ENCODE measurements at places on chromosomes 4 and X.

GRCh38 chr4:187618701-187619281 lies 376.8 kb upstream of the ZFP42 start:
- no peak for DNase-seq

DNA sequence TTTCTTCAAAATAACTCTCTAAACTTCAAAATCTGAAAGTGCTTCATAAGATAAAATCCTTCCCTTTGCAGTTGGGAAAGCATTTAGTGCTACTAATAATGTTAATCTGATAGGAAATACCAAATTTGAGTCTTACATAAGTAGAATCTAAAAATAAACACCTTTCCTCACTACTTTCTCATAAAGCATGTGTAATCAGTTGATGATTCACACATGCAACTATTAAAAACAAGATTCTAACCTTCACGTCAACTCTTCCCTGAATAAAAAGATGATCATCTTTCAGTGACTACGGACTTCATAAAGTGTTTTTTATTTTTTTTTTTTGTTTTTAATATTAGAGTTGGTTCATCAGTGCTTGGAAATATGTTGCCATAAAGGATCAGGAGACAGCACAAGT lies 172.6 kb downstream of the ACTRT1 start:
- no peak for DNase-seq

DNA sequence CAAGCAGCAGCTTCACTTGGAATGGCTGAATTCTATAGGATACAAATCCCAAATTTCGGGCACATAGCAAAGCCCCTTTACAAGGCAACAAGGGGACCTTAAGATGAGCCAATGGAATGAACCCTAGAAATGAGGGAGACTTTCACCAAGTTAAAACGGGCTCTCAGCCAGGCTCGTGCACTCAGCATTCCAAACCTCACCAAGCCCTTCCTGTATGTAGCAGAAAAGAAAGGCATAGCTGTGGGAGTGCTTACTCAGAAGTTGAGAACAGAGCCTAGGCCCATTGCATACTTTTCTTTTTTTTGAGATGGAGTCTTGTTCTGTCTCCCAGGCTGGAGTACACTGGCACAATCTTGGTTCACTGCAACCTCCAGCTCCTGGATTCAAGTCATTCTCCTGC lies 10.8 kb upstream of the HERC5 start:
- no peak for DNase-seq

DNA sequence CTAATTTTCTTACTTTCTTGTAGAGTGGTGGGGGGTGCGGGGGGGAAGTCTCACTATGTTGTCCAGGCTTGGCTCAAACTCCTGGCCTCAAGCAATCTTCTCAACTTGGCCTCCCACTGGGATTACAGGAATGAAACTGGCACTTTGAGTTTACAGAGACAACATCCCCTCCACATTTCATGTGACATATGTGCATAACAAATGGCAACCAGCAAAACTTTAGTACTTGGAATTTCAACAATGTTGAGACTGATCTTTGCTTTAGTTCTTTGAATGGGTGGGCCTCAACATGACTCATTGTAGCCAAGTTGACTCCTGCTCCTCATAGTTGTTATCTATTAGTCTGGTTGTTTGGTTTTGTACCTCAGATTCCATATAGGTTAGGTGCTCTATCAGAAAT lies 11.4 kb upstream of the FMR1 start:
- DNase-seq = no peak

DNA sequence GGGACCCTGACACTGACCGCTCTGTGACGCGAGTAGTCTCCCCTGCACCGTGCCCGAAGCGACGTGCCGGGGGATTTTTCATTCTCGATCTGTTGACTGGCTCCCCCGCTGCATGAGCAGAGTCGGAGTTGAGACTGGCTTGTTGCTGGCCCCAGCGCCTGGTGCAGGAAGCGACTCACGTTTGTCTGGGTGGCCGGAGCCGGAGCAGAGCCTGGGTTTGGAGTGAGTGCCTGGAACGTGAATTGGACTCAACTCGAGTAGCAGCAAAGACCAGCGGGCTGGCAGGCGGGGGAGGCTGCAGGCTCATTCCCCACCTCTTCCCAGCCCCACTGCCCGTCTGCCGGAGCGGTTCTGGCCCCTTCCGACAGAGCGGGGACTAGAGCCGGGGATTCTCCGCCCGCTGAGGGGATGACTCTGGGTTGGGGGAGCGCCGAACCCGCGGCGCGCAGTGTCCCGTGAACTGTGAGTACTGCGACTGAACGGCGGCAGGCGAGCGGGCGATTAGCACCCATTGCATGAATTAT lies 554 bp downstream of the PCDH7 start:
- no peak for DNase-seq

DNA sequence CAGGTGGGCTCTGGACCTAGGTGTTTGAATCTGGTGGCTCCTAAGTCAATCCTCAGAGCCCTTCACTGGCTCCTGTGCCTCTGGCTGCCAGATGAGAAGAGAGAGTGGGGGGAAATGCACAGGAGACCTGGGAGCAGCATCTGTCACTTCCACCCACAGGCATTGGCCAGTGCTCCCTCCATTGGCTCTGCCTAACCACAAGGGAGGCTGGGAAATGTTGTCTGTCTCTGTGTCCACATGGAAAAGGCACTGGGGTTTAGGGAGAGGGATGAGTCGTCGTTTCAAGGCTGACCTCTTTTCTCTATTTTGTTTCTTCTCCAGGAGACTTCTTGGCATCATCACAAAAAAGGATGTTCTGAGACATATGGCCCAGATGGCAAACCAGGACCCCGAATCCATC lies 76.4 kb downstream of the CLCN4 start:
- no peak for DNase-seq

- DNase-seq = no peak
Observed at GRCh38 chrX:8138252-8138651, 32.8 kb downstream of the VCX2 start.

- no peak for DNase-seq
Observed at GRCh38 chrX:22220941-22221340, 51.8 kb upstream of the CBLL2 start.

GRCh38 chrX:29281078-29281742 lies 694.0 kb downstream of the IL1RAPL1 start:
- no peak for DNase-seq

DNA sequence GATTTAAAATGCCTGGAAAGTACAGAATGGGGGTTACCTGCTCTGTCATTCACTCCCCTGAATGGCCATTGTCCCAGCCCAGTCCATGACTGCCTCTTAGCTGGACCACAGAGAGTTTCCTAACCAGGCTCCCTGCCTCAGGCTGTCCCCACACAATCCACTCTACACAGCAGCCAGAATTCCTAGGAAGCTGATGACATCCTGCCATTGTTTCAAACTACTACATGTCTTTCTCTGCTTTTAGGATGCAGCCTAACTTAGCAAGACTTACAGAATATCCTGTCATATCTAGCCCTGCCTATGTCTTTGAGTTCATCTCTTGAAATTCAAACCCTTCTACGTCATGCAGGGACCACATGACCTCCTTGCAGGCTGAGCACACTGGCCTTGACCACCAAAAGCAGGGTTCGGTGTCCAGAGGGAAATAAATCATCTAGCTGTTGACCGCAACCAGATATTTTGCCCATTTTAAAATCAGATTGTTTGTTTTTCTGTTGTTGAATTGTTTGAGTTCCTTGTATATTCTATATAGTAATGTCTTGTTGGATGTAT lies 16.1 kb upstream of the CRMP1 start:
- no peak for DNase-seq

GRCh38 chrX:31199056-31199839 lies 127.4 kb upstream of the FTHL17 start:
- no peak for DNase-seq

DNA sequence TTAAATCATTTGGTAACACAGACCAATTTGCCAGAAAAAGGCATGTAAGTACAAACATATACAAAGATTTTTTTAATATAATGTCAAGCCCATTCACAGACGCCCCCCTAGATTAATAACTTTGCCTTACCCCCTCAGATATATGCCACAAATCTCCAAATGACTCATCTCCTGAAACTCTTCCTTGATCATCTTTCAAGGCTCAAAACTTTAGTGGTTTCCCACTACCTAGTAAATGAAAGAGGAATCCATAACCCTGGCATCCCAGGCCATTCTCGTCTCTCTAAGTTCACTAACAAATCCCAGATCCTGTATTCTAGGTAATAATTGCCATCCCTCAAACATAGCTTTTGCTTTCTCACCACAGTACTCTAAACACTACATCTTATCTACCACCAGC lies 61.9 kb downstream of the PRSS12 start:
- DNase-seq = no peak

- no peak for DNase-seq
Observed at GRCh38 chr4:178311997-178312396, 869.8 kb upstream of the AGA start.

DNA sequence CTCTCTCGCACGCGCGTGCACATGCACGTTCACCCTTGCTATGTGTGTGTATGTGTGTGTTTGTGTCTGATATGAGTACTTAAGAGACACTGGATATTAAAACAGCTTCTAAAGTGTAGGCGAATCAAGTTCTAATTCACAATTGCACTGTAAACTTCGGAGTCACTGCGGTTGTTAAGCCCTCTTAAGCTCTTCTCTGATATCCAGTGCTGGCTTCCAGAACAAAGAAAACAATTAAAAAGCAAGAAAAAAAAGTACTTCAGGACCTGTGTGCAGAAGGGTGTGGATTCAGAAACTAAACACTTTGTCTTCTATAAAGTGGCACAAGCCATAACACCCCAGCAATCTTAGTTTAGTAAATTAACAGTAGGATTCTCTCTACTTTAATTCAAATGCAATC lies 300.2 kb downstream of the PCDH7 start:
- no peak for DNase-seq

DNA sequence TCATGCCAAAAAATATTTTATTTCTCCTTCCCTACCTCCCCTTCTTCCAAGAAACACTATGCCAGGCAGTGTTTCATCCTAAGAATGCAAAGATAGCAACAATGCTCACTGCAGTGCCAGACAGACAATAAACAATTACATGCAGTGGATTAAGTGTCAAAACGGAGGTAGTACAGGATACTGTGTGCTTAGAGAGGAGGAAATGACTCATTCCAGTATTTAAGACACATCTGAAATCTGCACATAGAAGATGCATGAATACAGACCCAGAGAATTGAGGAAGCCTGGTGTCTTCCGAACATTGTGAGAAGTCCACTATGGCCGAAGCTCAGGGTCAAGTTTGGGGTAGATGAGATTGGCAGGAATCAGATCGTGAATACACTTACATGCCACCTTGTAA lies 326.4 kb downstream of the PPP3CA start:
- no peak for DNase-seq

DNA sequence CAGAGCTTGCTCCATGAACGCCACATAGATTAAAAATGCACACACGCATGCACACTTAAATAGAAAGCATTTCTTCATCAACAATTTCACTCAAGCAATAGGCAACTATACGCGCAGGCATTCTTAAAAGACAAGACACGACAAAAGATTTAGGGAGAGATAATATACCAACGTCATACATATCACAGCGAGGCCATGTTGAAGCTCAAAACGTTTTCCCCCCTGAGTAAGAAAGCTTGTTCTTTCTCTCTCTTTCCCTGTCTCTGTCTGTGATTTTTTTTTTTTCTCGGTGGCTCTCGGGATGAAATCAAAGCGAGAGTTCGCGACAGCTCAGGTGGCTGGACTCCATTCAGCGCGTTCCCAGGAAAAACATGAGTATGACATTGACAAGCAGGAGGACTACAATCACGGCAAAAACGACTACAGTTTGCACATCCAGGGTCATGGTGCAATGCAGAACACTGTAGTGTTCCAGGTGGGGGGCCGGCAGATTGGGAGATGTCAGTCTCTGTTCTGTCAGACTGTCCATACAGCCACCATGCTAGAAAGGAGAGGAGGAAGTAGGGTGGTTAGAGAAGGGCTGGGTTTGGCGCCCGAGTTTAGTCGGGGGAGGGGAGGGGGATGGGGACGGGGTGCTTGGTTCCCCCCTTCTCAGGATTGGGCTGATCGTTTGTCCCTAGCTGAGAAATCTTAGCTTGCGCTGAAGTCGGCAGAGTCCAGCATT lies 30.7 kb downstream of the ARHGEF9 start:
- DNase-seq = peak; percentile 17
